ENCODE measurements at places on chromosomes 4 and X. TPM values are rescaled to one million over a fixed set of nuclear protein-coding genes. Genes with fewer than 3 reads are reported as not detected.

Gene L1CAM
- 0.99 TPM for total RNA-seq

GRCh38 chr4:77209936-77210335 lies 52.9 kb downstream of the CCNG2 start:
- no peak for DNase-seq

Gene PLS3
- total RNA-seq: 223 TPM

DNA sequence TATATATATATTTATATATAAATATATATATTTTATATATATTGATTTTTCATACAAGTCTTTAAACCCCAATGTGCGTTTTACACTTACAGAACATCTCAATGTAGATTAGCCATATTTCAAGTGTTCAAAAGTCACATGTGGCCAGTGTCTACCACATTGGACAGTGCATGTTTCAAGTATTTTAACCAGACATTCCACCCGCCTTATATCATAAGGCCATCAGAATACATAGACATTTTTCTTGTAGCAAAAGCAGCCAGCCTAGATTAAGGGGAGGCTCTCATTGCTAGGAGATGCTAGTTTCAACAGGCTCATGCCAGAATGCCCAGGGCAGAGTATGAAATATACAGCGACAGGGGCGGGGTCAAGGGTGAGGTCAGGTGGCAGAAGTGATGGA lies 202.0 kb downstream of the NR3C2 start:
- no peak for DNase-seq

DNA sequence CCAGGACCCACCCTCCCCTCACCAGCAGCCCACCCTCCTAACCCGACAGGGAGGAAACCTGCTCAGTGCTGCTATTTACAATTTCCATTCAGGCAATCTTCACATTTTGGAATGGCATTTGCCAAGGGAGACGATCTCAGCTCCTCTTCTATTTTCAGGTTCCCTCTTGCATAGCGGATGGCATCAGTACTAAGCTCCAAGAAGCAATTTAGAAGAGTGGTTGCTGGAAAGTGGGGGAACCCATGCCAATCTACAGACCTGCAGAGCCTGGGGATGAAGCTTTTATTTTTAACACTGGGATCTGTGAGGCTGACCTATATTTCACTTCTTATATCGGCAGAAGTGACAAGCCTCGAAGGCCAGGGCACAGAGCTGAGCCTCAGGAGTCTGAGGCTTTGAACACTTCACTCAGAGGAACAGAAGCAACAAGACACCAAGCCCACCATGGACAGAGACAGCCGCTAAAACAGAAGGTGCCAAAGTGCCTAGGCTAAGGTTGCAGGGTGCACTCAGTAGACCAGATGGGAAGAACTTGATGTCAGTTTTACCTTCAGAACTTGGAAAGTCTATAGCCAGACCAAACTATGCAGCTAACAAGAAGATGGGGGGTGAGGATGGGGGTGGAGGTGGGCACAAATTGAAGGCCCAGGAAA lies 44.0 kb downstream of the SCD5 start:
- no peak for DNase-seq

DNA sequence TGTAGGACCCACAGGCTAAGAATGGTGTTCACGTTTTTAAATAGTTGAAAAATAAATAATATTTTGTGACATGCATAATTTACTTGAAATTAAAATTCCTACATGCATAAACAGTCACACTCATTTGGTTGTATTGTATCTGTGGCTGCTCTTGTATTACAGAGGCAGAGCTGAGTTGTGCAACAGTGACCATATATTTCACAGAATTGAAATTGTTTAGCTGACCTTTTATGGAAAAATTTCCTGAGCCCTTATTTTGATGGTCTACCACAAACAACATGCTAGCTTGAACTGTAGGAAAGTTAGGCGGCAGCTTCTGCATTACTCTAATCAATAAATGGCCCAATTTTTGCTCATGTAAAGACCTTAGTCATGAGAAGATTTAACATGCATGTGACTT lies 633.4 kb upstream of the AADAT start:
- no peak for DNase-seq

DNA sequence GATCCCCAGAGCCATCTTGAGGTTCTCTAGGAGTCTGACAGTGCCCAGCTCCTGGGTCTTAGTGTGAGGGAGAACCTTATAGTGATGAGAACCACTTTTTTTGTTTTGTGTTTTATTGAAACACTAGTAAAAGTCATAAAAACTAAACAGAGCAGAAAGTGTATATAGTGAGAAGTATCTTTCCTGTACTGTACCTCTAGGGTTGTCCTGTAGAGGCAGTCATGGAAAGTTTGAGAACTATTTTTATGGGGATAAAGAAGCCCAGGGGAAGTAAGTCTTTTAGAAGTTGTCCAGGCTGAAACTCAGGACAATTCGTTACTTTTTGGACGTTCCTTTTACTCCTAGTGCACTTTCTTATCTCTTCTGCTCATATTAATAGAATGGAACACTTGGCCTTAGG lies 40.9 kb downstream of the ADH5 start:
- no peak for DNase-seq

Gene SHROOM2
- total RNA-seq: under 0.01 TPM

- peak; percentile 56 for DNase-seq
Observed at GRCh38 chrX:373641-374471, 12.9 kb downstream of the PPP2R3B start.

DNA sequence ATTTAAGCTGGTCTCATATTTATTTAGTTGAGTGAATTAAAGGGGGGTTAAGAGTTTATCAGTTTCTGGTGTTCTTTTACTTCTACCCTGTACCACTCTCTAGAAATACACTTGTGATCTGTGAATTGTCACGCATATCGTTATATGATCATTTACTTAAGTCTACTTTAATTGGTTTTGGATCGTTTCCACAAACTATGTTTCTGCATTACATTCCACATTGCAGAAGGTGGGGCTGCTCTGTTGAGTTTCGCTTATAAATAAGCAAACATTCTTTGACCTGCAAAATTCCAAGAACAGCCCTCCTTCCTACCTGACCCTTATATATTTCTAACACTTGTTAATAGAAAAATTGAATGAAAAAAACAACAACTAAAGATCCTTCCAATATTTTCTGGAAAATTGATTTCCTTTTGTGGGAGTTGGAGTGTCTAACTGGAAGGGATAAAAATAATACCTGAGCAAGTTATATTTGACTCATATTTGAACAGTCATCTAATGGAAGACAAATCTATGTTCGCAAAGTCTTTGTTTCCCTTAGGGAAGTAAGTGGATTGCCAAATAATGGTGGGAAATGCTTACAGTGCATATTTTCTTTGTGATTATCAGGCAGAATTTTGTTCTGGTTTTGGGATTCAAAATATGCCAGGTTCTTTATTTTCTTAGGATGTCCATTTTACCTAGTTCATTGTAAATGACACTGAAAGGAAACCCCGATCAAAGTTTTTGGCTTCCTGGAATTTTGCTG lies 152.7 kb downstream of the RELL1 start:
- no peak for DNase-seq

Gene ARHGEF38
- total RNA-seq: not detected

DNA sequence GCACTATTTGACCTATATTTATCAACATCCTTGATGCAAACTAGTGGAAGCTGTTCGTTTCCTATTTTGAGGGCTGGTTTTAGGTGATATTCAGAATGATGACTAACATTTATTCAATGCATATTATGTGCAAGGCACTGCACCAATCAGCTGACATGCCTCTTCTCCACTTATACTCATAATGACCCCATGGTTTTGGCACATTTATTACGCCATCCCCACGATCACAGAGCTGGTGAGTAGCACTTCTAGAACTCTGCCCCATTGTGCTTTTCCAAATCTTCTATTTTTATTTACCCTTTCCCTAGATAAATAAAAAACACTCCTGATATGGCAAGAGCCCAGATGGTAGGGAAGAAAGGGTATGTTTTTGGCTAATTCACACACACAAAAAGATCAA lies 13.1 kb downstream of the SCML1 start:
- DNase-seq: no peak

Gene ARHGAP36
- not detected for total RNA-seq

Gene BEND4
- total RNA-seq: not detected

- no peak for DNase-seq
Observed at GRCh38 chr4:78136109-78137081, 79.3 kb downstream of the FRAS1 start.

Gene NIPAL1
- under 0.01 TPM for total RNA-seq

Gene CHRDL1
- total RNA-seq: 9.0 TPM

GRCh38 chr4:44806071-44806470 lies 79.7 kb upstream of the GNPDA2 start:
- no peak for DNase-seq

GRCh38 chr4:158823461-158823873 lies 54.6 kb downstream of the FNIP2 start:
- DNase-seq: peak; percentile 94

Gene SPARCL1
- 2.3 TPM for total RNA-seq

- DNase-seq: no peak
Observed at GRCh38 chrX:149650162-149650561, 18.6 kb upstream of the TMEM185A start.

DNA sequence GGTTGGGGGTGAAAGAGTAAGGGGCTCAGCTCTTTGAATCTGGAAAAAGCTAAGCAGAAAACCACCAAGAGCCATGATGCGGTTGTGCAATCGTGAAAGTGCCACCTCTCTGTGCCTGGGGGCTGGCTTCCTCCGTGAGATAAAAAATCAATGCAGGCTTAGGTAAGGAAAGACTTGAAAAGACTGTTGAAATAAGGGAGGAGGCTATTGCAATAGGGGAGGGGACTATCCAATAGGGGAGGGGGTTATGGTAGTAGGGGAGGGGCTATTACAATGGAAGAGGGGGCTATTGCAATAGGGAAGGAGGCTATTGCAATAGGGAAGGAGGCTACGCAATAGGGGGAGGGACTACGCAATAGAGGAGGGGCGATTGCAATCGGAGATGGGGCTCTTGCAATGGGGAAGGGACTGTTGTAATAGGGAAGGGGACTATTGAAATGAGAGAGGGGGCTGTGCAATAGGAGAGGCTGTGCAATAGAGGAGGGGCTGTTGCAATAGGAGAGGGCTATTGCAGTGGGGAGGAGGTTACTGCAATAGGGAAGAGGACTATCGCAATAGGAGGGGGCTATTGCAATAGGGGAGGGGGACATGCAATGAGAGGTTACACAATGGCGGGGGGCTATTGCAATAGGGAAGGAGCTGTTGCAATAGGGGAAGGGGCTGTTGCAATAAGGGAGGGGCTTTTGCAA lies 162.3 kb upstream of the PSAPL1 start:
- no peak for DNase-seq

DNA sequence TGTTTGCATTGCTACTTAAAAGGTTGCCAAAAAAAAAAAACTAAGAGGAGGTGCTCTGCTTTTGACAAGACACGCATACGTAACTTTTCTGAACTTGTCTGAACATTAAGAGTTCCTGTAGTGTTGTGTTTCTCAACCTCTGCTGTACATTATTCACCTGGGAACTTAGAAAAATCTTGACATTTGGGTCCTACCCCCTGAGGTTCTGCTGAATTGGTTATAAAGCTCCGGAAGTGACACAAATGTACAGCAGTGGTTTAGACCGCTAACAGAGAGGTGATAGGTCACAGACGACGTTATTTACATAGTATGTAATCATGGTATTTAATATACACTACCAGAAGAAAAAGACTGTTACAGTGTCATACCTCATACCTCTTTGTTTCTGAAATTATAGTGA lies 61.1 kb downstream of the CPEB2 start:
- DNase-seq: no peak

DNA sequence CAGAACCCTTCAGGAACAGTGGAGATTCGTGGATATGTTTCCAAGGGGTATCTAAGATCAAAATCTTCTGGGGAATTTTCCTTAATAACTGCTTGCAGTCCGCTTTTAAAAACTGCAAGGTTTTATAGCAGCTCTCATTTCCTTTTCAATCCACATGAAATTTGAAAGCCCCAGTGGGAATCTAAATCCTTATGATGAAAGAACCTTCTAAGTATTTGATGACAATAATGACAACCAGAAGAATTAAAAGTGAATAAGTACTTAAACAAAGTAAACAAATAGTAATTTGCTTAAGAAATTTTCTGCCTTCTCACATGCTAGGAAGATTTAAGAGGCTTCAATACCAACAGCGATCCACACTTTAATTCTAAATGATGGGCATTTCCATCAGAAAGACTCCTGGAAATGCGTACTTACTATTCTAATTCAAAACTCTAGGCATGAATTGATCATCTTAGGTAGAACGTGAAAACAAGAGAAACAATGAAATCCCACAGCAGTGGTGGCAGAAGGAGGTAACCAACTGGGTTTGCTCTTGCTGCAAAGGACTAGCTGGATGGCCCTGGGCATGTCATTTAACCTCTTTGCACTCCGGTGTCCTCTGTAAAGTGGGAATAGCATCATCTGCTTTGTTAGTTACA lies 37.6 kb upstream of the S100G start:
- DNase-seq: no peak

Gene FGA
- not detected for total RNA-seq

- no peak for DNase-seq
Observed at GRCh38 chr4:148704291-148704690, 262.1 kb upstream of the NR3C2 start.

GRCh38 chr4:78121338-78121904 lies 64.3 kb downstream of the FRAS1 start:
- DNase-seq: no peak

- no peak for DNase-seq
Observed at GRCh38 chr4:73902038-73902637, 32.9 kb downstream of the CXCL1 start.

- DNase-seq: no peak
Observed at GRCh38 chr4:78310007-78310739, 241.4 kb upstream of the ANXA3 start.

DNA sequence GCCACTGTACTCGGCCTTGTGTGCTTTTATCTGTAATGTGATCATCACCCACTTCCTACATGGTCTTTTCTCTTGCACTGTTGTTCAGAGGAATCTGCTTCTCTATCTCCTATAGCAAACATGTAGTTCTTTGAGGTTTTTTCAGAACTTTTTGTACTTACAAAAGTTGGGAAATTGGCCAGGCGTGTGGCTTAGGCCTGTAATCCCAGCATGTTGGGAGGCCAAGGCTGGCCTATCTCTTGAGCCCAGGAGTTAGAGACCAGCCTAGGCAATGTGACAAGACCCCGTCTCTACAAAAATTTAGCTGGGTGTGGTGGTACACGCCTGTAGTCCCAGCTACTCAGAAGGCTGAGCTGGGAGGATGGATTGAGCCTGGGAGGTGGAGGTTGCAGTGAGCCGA lies 30.4 kb downstream of the TAF1 start:
- DNase-seq: no peak

Gene OTC
- not detected for total RNA-seq

- peak; percentile 76 for DNase-seq
Observed at GRCh38 chrX:41559235-41560052, 112.3 kb downstream of the NYX start.

- DNase-seq: no peak
Observed at GRCh38 chr4:22338796-22339195, 177.1 kb downstream of the ADGRA3 start.

- DNase-seq: peak; percentile 63
Observed at GRCh38 chr4:7988437-7988836, 48.8 kb upstream of the AFAP1 start.

- DNase-seq: no peak
Observed at GRCh38 chr4:12041828-12042227, 613.1 kb upstream of the HS3ST1 start.

GRCh38 chr4:126955292-126956183 lies 677.2 kb upstream of the INTU start:
- no peak for DNase-seq
